Fibroblast of lung (primary cell): ENCODE measurements at places on chromosomes 2 and 18.

GRCh38 chr18:7824970-7825369 lies 257.9 kb downstream of the PTPRM start:
- no peak for DNase-seq

GRCh38 chr2:94984964-94985575 lies 40.4 kb upstream of the MAL start:
- no peak for DNase-seq

- no peak for DNase-seq
Observed at GRCh38 chr2:233400341-233400740, 46.0 kb downstream of the DGKD start.

GRCh38 chr2:238119756-238120462 lies 18.6 kb upstream of the KLHL30 start:
- DNase-seq: no peak

GRCh38 chr2:216002101-216002678 lies 11.2 kb downstream of the MREG start:
- DNase-seq: no peak

GRCh38 chr2:163664610-163665009 lies 71.2 kb downstream of the FIGN start:
- DNase-seq: peak; percentile 83

DNA sequence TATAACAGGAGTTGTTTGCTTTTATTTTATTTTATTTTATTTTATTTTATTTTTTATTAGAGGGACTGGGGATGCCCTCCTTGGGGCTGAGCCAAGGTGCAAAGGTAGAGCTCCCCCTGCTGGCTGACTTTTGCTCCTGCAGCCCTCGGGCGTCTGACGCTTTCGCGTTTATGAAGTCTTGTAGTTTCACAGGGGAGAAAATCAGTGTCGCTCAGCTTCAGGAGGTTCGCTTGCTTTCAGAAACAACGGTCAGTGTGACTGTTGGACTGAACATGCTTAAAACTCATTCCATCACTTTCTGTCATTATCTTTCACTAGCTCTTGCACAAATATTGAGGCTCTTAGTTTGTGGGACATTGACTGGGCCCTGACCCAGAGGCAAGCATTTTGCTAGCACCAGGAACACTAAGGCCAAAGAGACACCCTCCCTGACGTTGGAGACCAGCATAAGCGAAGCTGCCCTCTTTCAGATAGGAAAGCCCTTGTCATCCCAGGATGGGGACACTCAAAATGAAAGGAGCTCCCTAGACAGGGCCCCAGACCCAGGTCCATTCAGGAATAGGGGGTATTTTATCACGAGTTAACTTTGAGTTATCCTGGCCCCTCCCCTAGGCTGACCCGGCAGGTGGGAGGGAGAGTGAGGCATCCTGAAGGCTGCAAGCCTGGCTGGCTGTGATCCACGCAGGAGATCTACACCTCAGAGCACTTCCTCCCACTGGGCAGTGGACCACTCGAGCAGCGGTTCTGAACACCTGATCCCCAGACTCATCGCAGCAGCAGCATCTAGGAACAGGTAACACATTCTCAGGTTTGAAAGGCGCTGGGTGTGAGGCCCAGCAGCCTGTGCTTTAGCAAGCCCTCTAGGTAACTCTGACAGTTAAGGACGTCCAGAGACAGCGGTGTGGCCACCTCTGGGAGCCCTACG lies 34.4 kb downstream of the LGALSL start:
- DNase-seq: peak; percentile 66

- no peak for DNase-seq
Observed at GRCh38 chr2:174630107-174630506, 32.5 kb upstream of the WIPF1 start.

DNA sequence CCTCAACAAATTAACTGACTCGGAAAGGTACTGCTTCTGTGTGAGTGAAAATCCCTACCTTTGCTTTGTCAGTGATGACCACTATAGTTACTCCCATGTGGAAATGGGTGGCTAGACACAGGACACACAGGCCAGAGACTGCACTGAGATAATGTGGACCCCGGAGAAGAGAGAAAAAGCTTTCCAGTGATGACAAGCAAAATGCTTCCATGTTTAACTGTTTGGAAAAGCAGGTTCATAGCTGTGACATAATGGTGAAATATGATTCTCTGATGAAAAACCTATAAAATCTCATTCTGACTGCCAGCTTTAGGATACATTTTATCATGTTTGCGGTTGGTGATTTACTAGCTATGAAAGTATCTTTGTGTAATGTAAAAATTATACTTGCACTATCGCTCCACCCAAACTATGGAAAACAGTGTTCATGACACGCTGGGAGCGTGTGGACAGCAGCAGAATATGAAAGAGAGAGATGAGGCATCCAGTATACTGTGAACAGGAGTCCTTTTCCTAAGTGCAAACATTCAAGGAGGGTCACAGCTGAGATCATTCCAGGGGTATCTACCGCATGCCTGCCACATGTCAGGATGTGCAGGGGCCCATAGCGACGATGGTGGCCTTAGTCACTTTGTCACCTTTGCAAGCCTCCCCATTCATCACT lies 782.7 kb upstream of the SOX11 start:
- no peak for DNase-seq

DNA sequence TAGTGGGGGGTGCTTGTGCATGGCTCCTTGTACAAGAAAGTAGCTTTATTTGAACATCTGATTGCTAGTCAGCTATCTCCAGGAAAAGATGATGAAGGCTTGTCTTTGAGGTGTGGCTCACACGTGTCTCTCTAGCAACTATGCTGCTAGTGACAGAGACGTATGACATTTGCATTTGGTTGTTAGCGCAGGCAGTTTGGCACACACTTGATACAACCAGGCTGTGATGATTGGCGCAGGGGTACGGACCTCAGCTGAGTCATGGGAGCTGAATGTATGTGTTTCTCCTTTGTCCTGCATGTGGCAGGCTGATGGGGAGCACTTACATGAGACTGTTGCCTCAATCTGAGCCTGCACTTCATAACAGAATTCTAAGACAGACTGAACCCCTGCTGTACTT lies 29.6 kb downstream of the PTCD3 start:
- DNase-seq: peak; percentile 8

GRCh38 chr2:196334710-196335109 lies 163.3 kb upstream of the STK17B start:
- no peak for DNase-seq

- DNase-seq: no peak
Observed at GRCh38 chr2:47815764-47816163, 32.8 kb downstream of the MSH6 start.

DNA sequence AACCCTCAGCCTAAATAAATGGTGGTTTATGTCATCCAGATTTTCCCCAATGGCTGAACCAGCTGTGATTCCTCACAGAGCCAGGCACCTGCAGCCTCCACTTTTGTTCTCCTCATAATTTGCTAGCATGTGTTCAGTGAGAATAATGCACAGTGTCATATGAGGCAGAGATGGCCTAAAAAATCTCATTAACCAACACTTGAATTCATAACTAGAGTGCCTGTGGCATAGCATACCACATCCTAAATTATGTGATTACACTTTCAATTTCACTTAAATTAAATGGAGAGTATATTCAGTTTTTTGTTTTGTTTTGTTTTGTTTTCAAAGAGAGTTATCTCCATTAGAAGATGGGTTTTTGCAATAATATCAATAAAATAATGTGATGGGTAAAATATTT lies 488.0 kb downstream of the CBLN2 start:
- DNase-seq: no peak

- DNase-seq: peak; percentile 82
Observed at GRCh38 chr2:65024149-65024829, 31.9 kb upstream of the CEP68 start.

DNA sequence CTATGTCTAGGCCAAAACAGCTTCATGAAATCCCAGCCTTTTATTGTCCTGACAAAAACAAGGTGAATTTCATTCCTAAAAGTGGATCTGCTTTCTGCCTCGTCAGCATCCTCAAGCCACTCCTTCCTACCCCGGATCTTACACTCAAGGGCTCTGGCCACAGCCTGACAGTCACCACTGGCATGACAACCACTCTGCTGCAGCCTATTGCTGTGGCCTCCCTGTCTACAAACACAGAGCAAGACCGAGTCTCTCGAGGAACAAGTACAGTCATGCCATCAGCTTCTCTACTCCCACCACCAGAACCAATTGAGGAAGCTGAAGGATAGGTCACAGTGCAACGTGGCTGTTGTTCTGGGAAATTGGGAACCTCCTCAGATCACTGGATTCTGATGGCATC lies 106.1 kb downstream of the ICA1L start:
- DNase-seq: no peak

DNA sequence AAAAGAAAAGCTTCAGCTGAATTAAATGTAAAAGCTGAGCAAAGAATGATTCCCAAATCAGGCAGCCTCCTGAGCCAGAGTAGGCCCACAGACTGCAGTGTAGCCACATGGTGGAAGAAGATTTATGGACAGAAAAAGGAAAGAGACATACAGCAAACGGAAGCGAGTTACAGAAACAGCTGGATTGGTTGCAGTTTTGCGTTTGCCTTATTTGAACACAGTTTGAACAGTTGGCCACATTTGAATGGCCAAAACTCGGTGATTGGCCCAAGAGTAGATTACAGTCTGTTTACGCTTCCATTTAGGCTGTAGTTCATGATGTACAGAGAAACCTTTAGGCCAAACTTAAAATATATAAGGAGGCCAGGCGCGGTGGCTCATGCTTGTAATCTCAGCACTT lies 35.1 kb downstream of the SH2D6 start:
- DNase-seq: no peak

DNA sequence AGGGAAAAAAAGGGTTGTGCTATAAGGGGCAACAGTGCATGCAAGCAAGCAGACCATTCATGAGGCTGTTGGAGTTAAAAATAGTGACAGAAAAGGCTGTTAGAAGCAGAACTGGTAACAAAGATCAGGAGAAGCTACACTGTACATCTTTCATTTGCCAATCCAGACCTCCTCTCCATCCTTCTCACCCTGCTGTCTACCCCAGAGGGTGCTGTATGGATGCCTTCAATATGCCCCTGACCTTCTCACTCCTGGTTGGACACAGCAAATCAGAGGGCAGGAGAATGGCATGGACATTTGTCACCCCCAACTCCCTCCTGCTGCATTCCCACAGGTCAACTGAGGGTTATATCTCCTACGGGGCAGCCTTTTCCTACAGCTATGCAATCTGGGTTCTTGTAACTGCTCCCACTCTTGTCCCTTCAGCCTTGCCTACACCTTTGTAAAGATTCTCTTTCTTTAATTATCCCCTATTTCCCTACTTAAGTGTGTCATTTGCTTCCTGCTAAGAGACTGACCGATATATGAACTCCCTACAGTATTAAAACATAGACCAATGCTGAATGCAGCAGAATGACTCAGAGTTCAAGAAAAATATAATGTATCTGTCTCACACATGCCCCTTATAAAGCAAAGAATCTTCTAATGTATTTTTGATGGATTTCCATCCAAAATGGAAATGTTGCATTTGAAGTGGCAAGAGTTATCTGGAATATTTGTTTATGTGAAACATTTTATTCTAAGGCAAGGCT lies 169.2 kb upstream of the NCKAP5 start:
- no peak for DNase-seq

DNA sequence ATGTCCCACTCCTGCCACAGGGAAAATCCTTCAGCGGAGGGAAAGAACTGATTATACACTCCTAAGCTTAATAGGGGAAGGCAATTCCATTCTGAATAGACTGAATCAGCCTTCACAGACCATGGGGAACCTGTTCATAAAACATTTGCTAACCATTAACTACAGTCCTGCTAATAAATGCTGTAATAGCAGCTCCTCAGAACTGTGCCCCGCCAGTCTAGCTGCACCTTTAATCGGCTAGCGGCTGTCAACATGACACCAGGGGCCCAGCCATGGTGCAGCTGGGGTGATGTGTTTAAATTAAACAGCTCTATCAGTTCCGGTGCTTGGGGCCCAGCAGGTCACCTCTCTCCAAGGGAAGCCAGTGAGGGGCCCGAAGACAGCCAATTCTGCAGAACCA lies 77.8 kb downstream of the GALNT14 start:
- DNase-seq: no peak
